ENCODE measurements at places on chromosomes 12 and 14.

DNA sequence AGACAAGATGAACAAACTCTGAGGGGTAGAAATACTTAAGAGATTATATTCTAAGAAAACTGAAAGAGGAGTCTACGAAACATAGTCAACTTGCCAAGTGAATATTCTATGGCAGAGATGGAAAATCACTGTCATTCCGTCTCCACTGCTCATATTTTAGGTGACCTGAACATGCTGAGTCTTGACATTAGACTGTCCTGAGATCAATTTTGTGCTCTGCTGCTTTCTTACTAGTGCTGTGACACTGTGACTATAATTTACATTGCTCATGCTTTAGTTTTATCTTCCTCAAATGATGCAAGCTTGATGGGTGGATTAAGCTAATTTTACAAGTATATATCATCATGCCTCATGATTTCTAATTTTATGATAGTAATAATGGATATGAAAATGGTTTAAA is 228.2 kb upstream of the LRFN5 start:
- no peak for DNase-seq

DNA sequence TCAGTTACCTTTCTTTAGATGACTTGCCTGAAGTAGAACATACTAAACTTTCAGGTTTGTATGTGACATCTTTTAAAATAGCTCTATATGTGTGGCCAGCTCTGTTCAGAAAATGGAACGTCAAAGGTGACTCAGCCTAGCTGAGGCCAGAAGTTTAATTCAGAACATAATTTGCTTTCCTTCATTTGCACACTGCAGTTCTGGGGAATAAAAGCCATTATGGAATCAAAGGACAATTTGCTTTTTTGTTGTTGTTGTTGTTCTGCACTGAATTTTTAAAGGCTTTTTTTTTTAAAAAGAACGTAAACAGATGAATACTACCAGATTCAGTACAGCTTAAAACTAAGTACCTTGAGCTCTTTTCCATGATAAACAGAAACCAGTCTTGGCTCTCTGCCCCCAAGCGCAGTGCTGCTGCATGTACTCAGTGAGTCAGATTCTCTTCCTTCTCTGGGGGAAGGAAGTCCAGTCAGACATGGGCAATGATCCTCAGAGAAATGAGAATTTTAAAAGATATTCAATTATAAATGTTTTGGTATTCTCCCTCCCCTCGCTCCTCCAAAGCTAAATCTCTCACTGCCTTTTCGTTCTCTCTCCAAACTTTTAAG is 644.2 kb downstream of the NOVA1 start:
- DNase-seq = no peak

DNA sequence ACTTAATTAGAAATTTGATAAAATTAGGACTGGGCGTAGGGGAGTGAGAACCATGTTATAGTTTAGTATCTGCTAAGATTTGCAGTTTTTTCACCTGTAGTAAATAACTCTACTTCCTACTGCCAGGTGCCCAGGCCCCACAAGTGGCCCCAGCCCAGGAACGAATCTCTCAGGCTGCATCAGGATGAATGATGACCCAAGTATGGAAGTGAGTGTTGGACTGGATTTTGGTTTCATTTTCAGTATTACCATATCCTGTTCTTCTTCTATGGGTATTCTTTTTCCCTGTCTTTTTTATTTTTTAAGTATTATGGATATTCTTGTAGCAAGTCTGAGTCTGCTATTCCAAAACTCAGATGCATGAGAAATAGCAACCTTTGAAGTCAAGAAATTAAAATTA is 120.3 kb upstream of the BCAT1 start:
- DNase-seq = no peak

GRCh38 chr14:22668863-22669262 is 24.7 kb upstream of the OR6J1 start:
- no peak for DNase-seq

- no peak for DNase-seq
Measured at GRCh38 chr12:25723336-25723735, 170.3 kb upstream of the LMNTD1 start.
